ENCODE measurements at places on chromosomes 7 and 10.

DNA sequence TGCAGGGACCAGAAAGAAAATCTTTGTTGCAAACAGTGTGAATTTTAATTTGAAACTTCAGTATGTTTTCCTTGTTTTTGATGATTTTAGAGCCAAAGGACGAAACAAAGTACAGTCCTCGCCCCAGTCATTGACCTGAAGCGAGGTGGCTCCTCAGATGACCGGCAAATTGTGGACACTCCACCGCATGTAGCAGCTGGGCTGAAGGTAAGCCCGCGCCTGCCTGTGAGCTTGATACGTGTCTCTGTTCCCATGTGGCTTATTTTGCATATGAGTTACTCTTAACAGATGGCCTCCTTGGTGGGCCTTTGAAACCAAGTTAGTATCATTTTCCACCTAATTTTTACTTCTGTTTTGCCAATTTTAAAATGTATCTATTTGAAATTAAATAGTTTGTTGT, 12.3 kb downstream of the RBM17 start:
- no peak for DNase-seq

DNA sequence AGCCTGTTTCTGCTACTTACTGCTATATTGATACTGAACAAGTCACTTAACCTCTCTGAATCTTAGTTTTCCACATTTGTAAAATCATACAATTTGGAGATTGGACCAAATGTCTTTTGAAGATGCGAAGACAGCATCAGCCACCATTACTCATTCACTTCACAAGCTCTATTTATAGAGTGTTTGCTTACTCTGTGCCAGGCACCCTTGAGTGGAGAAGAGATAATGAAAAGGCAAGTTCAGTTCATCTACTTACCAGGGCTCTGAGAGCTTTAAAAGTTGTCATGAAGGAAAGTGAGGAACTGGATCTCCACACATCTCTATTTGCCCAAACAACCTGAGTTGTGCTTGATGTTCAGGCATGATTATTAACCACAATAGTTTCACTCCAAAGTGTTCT, 277.5 kb downstream of the CSTF2T start:
- no peak for DNase-seq

- DNase-seq = no peak
These were observed 104.1 kb downstream of the LHPP start for GRCh38 chr10:124565565-124566221.

DNA sequence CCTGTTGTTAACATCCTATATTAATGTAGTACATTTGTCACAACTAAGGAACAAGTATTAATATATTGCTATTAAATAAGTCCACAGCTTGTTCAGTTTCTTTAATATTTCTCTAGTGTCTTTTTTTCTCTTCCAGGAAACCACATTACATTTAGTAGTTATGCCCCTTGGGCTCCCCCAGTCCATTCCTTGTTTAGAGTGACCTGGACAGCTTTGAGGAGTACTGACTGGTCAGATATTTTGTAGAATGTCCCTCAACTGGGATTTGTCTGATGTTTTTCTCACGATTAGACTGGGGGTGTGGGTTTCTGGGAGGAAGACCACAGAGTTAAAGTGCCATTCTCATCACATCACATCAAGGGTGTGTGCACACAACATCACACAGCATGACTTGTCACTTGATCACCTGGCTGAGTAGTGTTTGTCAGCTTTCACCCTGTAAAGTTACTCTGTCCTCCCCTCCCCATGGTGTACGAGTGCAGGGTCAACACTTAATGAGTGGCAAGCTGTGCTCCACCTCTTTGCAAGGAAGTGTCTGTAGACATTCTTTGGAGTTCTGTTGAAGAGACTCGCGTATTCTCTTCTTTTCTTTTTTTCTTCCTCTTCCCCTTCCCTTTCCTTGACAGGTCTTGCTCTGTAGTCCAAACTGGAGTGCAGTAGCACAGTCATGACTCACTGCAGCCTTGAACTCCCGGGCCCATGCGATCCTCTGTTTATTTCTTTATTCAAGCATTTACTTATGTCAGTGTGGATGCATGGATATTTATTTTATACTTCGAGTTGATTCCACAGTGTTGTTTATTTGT, 10.2 kb downstream of the LMTK2 start:
- DNase-seq = no peak

- DNase-seq = no peak
These were observed 6.0 kb downstream of the TEX47 start for GRCh38 chr7:88789480-88790064.

DNA sequence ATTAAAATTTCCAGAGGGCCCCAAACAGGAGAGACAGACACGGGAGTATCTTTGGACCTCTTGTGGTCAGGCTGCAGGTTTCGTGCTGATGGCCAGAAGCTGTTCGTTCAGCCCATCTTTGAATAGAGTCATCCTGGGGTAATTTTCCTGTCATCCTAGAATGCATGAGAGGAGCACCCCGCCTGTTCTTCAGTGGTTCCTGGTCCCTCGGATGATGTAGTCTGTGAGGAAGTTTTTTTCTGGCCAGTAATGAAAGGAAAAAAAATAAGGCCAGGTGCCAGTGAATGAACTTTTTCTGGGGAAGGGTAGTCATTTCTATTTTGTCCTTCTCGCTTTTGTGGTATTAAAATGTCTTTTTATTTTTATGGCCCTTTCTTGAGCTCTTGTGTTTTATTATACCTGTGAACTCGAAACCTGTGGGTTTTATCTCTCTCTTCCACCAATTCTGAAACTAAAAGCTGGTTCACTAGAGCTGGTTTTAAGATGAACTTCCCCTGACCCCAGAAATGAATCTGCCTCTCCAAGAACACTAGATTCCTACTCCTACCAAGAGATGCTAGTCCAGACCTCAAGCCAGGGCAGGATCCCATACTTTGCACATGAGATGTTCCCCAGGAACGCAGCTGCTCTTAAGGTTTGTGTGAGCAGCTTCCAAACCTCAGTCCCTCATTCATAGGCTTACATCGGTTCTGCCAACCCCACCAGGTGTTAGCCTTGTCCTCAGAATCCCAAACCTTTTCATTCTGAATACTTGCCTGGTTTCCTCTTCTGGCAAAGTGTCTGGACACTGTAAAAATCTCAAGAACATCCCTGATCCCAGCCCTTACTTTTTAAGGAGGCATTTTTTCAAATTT, 15.4 kb upstream of the MEST start:
- no peak for DNase-seq

- DNase-seq = no peak
These were observed 2.9 kb downstream of the ENO4 start for GRCh38 chr10:116852246-116852645.

GRCh38 chr7:28531291-28531690, 119.0 kb downstream of the CREB5 start:
- DNase-seq = no peak

DNA sequence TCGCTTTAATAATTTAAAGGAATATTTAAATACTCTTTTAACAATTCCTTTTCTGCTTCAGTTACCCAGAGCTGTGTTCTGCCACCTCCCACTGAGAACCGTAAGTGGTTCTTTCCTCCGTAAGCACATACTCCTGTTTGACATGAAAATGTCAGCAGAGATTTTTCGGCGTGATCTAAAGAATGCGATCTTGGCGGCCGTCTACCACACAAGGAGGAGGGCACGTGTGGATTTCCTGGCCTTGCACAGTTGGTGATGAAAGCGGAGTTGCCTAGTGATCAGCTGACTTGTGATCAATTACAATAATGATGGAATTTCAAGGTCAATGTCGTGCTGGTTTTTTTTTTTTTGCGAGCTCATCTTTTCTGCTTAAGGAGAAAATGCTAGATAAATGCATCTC, 35.6 kb upstream of the INSIG1 start:
- DNase-seq = no peak

DNA sequence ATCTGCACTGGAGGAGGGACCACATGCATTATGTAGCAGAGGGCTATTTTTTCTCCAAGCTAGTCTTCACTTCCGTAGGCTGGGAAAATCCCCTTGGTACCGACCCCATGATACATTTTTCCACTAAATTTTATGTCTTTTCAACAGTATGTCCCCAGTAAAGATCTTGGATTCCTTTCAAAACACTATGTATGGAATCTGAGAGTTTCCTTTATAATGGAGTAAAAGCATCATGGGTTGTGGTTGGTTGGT, 4.8 kb upstream of the ZNRF2 start:
- DNase-seq = no peak

DNA sequence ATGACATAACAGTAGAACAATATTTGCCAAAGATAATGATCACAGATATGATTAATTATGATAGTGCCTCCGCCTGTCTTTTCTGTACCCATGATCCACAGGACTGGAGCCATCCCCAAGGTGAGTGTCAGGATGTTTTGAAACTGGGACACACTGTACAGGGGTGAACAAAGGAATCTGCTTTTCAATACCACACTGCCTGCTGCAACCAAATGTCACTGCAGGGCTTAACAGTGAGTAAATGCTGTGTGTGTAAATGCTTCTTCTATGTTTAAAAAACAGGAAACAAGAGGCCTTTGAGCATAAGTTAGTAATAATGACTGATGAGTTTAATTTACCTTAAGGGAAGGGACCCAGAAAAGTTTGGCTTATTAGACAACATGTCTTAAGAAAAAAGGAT, 65.2 kb downstream of the HBP1 start:
- DNase-seq = no peak

DNA sequence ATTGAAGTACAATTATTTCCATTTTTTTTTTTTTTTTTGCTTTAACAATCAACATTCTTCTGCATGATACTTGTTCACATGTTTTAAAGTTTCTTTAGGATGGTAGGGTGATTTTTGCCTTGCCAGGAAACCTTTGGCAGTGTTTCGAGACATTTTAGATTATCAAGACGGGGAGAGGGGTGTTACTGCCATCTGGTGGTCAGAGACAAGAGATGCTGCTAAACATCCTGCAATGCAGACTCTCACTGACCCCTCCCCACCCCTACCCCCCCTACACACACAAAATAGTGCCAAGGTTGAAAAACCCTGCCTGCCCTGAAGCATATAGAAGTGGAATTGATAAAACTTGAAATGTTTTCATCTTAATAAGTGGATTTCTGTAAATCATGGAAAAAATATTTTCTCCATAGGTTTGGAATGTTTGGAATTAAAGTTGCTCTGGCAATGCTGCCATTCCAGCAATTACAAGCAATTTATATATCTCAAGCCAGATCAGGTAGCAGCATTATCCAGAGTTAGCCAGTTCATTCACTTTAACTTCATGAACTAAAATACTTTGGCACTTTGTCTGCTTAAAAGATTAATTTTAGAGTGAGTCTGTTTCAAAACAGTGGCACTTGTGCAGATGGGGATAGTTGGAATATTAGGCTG, 62.1 kb downstream of the SDHAF3 start:
- DNase-seq = peak; percentile 35

DNA sequence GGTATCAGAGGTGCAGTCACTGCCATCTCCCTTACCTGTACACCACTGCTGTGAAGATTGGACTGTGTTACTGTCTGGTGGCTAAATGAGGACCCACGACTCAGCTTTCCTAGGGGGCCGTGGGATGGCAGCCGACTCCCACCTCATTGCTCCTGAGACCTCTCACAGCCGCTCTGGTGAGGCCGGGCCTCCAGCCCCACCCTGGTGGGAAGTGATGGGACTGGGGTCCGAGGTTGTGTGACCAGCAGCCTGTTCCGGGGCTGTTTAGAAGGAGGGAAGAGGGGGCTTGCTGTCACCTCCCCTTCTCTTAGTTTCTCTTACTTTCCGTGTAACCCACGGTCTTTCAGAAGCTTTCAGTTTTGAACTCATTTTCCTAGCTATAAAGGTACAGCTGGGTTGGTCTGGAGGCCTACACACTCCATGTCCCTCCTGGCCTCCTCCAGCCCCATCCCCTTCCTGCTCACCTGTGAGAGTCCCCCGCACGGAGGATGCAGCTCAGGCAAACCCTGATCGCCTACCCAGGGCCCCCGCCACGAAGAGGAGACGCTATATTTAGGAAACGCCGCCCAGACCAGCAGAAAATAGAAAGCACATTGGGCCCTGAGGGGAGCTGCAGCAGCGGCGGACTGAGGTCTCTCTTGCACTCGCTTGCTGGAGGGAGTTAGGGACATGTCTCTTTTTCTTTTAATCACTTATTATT, 4.6 kb downstream of the EMX2 start:
- no peak for DNase-seq

- no peak for DNase-seq
These were observed 83.5 kb upstream of the KMT2C start for GRCh38 chr7:152519290-152519689.

- no peak for DNase-seq
These were observed 349.6 kb downstream of the TFEC start for GRCh38 chr7:115680921-115681320.

DNA sequence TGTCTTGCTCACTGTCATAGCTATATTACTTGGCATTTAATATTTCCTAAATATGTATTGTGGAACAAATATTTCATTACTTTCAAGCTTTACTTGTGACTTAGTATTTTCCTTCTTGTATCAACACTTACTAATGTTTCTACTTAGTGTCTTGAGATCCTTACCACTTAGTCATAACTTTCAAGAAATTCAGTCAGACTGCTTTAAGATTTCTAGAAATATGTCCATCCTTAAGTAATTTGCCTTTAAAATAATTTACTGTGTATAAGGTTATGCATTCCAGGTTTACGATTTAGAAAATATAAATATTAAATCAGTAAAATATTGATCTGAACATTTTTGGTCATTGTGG, 87.3 kb upstream of the CSTF2T start:
- no peak for DNase-seq

DNA sequence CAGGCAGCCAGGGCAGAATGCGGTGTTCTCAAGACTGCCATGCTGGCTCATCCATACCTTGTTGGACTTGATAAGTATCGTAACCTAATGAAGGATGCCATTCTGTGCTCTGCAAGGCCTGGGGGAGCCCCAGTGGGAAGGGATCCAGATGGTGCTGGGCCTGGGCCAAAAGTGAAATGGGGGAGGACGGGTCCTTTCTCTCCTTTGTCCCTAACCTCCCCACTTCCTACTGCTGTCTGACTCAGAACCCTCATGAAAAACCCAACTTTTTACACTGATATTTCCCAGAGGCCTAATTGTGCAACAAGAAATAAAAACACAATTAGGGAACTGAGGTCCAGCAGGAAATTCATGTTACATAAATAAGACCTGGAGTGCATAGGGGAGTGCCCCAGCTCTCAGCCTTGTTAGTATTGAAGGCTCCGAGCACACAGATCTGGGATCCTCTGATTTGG, 193.7 kb upstream of the SVIL start:
- DNase-seq = no peak

Data from GM19239 (cell line).